ENCODE measurements at places on chromosomes 4 and X.

DNA sequence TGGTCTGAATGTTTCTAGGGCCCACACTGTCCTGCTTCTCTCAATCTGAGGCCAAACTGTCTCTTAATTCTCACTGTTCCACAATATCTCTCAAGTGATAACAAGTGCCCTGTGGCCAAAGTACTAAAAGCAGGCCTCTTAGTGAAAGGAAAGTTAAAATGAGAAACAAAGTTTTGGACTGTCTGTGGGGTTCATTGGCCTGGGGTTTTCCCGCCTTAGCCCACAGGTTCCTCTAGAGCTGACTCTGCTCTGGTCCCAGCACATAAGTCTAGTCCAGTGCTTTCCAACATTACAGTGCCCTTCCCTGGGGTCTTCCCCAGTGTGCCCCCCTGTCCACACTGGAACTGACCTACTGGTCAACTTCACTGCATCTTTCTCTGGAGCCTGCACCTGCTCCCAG is 6.3 kb downstream of the MAGEB1 start:
- DNase-seq = no peak

- no peak for DNase-seq
These were observed 134.8 kb downstream of the FRYL start for GRCh38 chr4:48645225-48645794.

DNA sequence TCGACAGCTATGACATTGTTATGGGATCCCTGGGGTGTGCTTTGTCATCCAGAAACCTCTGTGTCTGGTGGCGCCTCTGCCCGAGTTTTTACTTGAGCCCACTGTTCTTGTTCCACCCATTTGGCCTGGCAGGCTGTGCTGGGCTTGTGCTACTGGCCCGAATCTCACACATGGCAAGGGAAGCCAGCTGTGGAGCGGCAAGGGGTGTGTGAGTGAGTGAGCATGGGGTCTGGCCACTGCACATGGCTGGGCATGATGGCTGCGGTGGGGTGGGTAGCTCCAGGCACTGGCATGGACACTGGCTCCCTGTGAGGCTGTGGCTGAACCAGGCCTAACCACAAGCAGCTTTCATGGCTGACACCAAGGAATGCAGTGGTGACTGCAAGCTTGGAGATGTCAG is 89.2 kb downstream of the DACH2 start:
- DNase-seq = no peak

DNA sequence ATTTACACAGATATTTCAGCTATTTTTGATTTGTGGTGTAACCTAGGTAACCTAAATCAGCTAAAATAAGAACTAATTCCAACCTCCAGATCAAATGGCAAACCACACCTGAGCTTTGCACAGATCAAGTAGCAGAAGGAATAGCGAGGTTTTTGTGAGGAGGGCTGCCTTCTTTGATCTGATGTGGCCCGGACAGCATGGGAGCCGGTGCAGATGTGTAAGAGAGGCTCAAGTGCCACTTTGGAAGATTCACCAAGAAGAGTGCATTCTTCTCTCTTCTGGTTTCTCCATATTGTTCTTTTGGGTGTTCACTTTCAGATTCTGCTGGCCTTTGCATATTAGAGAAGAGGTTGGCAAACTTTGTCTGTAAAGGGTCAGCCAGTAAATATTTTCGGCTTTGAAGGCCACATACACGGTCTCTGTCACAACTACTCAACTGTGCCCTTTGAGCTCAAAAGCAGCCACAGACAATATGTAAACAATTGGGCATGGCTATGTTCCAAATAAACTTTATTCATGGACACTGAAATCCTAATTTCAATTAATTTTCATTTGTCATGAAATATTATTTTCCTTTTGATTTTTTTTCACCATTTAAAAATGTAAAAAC is 78.9 kb upstream of the FAM9C start:
- DNase-seq = no peak

- no peak for DNase-seq
These were observed 704.4 kb downstream of the PCDH19 start for GRCh38 chrX:99705701-99706100.

GRCh38 chr4:105149771-105150170 is 3.1 kb downstream of the TET2 start:
- no peak for DNase-seq

- no peak for DNase-seq
These were observed 973.7 kb upstream of the AGA start for GRCh38 chr4:178415925-178416324.

- DNase-seq = no peak
These were observed 1216.1 kb downstream of the FSTL5 start for GRCh38 chr4:160947653-160948052.

GRCh38 chrX:11187001-11187400 is 75.9 kb downstream of the HCCS start:
- no peak for DNase-seq

DNA sequence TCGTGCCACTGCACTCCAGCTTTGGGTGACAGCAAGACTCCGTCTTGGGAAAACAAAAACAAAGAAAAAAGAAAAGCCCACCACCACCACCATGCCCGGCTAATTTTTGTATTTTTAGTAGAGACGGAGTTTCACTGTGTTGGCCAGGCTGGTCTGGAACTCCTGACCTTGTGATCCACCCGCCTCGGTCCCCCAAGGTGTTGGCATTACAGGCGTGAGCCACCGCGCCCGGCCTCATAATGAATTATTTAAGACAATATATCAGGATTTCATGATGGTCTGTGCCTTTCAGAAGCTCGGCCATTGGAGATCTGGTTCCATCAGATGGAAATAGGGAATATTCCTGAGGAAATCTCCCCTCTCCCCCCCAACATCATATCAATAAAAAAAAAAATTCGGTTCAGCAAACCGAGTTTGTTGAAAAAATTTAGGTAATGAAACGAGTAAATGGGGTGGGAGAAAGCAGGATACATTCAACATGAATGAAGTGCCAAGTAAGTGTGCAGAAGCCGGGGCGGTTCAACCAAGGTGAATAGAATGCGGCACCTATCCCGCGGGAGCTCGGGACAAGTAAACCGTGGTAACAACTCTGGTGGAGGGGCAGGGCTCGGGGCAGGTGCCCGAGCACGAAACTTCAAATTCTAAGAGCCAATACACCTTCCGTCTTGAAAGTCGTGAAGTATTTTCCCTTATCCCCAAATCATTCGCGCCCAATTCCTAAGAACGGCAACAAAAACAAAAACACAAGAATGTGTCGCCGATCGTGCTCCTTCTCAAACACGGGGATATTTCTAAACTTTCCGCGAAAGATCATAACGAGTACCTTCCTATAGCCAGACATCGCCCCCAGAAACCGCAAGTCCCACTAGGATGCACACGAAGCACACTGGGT is 773 bp upstream of the TXLNG start:
- no peak for DNase-seq

DNA sequence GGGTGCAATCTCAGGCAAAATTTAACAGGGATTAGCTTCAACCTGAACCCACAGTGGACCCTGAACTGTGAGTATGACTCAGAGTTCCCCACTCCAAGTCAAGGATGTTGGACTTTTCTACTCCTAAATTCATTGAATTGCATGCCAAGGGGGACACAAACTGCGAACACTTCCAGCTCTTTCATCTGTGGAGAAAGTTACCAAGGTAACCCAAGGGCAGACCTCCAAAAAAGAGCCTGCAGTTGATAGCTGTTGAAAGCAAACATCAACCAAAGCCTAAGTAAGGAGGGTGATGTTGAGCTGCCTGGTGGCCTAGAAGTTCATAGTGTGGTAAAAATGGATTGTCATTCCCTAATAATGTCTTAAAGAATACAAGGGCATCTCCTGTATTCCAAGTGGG is 1242.9 kb downstream of the C4orf33 start:
- no peak for DNase-seq

- DNase-seq = no peak
These were observed 491.2 kb upstream of the LCORL start for GRCh38 chr4:18512718-18513117.

DNA sequence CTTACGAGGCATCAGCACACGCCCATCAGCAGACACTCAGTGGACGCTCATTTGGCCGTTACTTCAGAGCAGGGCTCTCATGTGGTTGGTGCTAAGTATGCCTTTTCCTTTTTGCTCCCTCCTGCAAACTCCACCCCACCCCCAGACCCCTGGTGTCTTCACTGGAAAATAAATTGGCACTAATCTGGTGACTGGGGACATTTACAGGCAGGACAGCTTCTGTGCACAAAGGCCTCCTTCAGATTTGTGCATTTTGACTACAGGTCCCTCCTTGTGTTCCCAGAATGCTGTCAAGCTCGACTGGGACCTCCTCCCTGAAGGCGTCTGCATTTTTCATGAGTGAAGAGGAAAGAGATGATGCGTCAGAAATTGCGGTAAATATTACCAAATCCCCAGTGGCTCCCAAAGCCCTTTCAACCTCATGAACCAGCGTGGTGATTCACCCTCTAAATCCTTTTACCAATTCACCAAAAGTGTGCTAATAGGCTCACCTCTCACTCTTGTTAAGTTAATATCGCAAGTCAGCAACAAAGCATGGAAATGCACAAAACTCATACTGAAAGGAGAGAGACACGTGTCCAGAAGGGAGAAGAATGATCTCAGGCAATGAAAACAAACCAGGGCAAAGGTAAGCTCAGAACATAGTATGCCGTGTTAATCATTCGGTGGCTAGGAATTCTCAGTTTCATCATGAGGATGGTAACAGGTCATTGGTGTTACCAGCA is 119.0 kb downstream of the NKX6-1 start:
- no peak for DNase-seq

DNA sequence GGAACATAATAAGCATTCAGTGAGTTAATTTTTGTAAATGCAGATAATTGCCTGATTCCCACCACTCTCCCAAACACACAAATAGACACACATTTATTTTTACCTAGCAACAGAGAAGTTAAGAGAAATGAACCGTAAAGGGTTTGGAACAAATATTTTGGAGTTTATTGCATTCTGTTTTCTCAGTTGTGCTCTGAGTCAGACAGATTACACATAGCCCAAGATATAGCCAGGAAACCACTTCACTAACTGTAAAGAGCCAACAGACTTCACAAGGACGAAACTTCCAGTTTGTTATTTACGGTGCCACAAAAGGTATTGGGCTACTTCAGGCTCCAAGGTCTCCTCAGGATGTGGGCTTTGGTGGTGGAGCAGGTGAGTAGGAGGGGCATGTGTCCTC is 217.0 kb downstream of the BMPR1B start:
- no peak for DNase-seq

- DNase-seq = no peak
These were observed 59.0 kb downstream of the WWC2 start for GRCh38 chr4:183158062-183158461.

DNA sequence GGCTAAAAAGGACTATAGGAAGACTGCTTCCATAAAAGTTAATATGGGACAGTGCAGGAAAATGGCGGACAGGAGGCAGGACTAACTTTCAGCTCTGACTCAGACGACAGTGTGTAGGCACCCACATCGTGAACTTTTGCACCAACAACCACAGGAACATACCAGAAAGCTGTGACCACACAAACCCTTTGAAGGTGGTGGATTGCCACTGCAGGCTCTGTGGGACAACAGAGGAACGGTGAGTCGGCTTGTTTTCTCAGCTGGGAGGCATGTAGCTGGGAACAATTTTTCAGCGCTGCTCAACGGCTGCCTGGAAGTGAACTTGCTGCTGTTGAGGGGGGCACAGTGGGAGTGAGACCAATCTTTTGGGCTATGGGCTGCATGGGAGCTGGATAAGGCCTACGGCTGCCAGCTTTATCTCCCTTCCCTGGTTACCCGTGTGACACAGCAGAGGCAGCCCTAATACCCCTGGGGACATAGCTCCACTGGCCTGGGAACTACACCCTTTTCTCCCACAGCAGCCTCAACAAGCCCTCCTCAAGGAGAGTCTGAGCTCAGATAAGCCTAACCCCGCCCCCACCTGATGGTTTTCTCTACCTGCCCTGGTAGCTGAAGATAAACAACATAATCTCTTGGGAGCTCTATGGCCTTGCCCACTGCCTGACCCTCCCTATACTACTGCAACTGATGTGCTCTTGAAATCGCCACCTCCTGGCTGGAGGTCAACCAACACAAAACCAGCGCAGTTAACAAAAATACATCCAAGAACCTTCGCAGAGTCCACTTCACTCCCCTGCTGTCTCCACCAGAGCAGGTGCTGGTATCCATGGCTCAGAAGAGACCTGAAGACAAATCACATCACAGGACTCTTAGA is 1537.0 kb downstream of the C4orf33 start:
- DNase-seq = no peak

DNA sequence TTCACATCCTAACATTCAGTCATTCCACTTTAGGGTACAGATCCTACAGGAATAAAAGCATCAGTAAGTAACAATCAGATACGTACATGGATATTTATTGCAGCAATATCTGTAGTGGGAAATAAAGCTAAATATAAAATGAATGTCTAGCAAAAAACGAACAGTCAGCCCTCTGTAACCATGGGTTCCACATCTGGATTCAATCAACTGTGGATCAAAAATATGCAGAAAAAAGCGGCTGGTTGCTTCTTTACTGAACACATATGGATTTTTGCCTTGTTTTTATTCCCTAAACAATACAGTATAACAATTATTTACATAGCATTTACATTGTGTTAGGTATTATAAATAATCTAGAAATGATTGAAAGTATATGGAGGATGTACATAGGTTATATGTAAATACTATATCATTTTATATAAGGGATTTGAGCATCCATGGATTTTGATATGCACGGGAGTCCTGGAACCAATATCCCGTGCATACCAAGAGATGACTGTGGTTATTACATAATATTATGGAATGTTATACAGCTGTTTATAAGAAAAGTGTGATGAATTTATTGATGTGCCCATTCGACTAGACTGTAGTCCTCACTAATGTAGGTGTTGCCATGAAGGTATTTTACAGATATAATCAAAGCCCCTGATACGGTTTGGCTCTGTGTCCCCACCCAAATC is 132.8 kb downstream of the ARHGEF9 start:
- DNase-seq = no peak

- DNase-seq = no peak
These were observed 35.7 kb upstream of the PDE5A start for GRCh38 chr4:119664168-119664907.

DNA sequence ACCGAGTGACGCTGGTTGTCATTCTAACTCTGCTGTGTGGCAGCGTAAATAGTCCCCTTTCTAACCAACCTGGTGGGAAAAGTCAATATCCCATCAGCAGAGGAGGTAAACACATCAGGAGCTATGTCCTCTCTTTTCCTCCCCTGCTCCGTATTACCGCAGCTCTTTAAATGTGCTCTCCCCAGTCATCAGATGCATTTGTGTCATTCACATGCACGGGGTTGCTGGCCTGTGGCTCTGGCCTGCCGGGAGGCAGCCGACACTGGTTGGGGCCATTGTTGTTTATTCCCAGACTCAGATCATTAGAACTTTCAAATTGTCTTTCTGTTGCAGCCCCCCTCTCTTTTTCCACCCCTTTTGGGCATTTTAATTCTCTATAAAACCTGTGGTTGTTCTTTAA is 21.9 kb downstream of the ARX start:
- no peak for DNase-seq

GRCh38 chrX:11363069-11363594 is 69.9 kb downstream of the AMELX start:
- DNase-seq = no peak

DNA sequence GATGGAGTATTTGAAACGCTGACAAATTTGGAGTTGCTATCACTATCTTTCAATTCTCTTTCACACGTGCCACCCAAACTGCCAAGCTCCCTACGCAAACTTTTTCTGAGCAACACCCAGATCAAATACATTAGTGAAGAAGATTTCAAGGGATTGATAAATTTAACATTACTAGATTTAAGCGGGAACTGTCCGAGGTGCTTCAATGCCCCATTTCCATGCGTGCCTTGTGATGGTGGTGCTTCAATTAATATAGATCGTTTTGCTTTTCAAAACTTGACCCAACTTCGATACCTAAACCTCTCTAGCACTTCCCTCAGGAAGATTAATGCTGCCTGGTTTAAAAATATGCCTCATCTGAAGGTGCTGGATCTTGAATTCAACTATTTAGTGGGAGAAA is 13.2 kb downstream of the TLR8 start:
- no peak for DNase-seq

GRCh38 chr4:7657545-7658297 is 223.0 kb upstream of the PSAPL1 start:
- no peak for DNase-seq
